Hindlimb muscle (tissue), 1 donor: ENCODE measurements at places on chromosomes 5 and 9. TPM values are rescaled to one million over a fixed set of nuclear protein-coding genes. Genes with fewer than 3 reads are reported as not detected.

DNA sequence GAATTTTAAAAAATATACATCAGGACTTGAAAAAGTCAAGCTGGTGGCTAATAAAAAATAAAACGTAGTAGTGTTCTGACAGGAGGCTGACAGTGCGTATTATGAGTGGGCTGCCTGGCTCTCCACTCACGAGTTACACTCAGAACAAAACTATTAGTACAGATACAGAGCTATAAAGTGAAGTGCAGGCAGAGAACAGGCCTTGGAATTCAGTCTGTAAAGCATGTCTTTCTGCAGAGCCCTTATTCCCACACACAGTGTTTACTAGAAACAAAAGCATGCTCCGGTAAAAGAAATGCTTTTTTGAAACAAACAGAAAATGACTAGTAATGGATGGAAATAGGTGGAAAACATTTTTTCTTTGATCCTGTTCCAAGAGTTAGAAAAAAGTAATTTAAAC lies 334.7 kb downstream of the DIRAS2 start:
- no peak for DNase-seq

- DNase-seq: no peak
Observed at GRCh38 chr9:9791611-9792010, 821.2 kb downstream of the PTPRD start.

DNA sequence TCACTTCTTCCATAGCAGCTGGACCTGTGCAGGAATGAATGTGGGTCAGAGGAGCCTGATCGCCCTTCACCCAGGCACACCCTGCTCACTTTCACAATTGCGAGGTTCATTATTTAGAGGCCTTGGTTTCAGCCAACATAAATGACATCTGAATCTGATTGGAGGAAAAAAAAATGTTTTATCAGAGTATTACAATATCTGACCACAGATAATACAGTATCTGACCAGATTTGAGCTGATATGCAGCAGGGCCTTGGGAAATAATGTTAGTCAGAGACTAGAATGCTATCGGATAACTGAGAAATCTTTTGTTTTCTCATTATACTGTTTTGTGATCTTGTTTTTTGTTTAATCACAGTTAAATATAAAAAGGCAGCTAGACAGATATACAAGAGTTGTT lies 7.7 kb downstream of the ICE1 start:
- DNase-seq: no peak

The FCHSD1 gene
- 7.6 TPM for polyA plus RNA-seq

The PCDHGA12 gene
- 2.4 TPM for polyA plus RNA-seq
